Activated naive CD4-positive, alpha-beta T cell (primary cell): ENCODE measurements at places on chromosomes 11 and 22.
A peak's percentile ranks its signal among the peaks of the same experiment; 100 is the strongest.

DNA sequence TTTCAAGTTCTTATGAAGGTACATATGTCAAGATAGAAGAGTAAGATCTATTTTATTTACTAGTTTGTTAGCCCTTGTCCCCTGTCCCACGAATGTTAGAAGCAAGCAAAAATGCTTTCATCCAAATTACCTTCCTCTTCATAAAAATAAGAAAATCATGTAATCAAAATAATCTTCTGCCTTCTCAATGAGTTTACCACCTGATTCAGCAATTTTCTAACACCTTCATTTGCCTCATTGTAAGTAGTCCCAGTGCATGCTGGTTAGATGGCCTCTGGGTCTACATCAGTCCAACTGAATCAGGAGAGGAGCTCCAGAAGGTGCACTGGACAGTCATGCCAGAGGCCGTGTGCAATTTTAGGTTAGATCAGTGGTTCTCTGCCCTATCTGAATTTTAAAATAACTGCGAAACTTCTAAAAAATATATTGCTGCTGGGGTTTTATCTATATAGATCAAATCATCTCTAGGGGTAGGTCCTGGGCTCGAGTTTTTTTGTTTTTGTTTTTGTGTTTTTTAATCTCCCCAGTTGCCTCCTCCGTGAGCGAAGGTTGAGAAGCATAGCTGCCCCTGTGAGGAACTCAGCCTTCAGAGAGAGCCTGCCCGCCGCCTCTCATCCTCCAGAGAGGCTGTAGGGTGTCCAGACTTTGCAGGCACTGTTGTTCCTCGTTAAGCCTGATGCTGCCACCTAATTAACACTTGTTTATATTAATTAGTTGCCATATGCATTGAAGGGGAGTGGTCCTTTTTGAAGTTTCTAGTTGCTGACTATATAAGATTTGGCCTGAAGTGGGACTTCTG is 32.2 kb downstream of the C22orf31 start:
- no peak for DNase-seq

GRCh38 chr22:20624161-20624616 is 116.8 kb downstream of the MED15 start:
- DNase-seq: no peak

GRCh38 chr11:33500332-33500731 is 200.3 kb downstream of the C11orf91 start:
- DNase-seq: no peak

GRCh38 chr11:102240502-102240901 is 76.8 kb upstream of the BIRC3 start:
- DNase-seq: no peak

- DNase-seq: no peak
Observed at GRCh38 chr11:94024547-94024946, 3.4 kb downstream of the HEPHL1 start.

- no peak for DNase-seq
Observed at GRCh38 chr11:75616281-75616680, 52.6 kb downstream of the MAP6 start.

DNA sequence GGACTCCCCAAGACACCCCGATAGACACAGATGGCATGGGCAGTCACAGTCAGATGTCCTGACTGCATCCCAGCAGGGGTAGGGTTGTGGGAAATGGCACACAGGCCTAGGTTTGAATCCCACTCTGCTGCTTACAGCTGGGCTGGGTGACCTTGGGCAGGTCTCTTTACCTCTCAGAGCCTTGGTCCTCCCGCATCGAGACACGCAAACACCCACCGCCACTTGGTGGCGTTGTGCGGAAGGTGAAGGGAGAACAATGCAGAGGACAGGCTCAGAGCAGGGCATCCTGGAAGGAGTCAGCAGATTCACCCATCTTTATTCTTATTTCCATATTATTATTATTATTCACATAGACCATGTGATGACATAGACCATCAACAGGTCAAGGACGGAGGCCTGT is 140.5 kb downstream of the MIAT start:
- no peak for DNase-seq

DNA sequence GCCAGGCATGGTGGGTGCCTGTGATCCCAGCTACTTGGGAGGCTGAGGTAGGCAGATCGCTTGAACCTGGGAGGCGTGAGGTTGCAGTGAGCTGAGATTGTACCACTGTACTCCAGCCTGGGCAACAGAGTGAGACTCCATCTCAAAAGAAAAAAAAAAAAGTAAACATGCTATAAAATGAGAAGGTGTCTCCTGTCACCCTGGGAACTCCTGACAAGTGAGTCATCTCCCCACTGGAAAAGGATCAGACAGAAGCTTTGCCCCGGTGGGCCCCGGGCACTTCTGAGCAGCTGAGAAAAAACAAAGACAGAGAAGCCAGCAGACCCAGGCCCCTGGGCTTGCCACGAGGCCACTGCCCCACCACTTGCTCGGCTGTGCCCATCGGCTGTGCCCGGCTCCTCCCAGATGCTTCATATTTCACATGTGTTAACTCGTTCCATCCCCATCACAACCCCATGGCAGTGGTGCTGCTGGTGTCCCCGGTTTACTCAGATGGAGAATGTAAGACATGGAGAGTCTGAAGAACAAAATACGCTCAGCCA is 22.3 kb downstream of the TTLL1 start:
- no peak for DNase-seq

DNA sequence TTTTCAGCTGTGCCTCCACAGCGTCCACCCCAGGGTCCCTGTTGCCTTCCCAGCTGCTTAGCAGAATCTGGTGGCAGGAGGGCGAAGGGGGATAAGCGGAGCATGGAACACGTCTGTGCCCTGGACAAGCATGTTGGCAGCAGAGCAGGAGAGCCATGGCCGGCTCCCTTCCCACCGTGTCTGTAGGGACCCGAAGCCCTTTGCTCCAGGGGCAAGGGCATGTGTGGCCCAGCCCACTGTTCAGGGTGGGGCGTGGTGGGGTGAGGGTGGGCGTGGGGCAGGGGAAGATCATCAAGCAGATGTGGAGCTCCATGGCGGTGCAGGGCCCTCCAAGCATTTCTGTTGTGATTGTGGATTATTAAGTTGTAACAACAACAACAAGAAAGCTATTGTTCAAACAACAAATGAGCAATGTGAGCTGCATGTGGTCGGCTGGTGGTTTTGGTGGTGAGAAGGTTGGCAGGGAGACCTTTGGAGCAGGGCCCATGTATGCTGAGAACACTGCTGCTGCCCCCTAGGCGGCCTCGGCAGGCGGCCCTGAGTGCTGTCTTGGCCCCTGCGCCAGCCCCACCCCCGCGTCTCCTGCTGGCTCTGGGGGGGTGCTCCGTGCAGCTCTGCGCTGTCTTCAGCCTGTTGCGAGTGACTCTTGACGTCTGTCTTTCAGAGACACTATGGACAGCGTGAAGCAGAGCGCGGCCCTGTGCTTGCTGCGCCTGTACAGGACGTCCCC is 50.9 kb downstream of the AP2A2 start:
- no peak for DNase-seq

- DNase-seq: peak; percentile 75
Observed at GRCh38 chr11:66438504-66439466, at the start of gene MRPL11. TSS of gene MRPL11 (minus strand) at chr11:66438848. CDS start at chr11:66438754, 94 bp downstream.

- no peak for DNase-seq
Observed at GRCh38 chr22:49967706-49968208, 7.2 kb downstream of the PIM3 start.

DNA sequence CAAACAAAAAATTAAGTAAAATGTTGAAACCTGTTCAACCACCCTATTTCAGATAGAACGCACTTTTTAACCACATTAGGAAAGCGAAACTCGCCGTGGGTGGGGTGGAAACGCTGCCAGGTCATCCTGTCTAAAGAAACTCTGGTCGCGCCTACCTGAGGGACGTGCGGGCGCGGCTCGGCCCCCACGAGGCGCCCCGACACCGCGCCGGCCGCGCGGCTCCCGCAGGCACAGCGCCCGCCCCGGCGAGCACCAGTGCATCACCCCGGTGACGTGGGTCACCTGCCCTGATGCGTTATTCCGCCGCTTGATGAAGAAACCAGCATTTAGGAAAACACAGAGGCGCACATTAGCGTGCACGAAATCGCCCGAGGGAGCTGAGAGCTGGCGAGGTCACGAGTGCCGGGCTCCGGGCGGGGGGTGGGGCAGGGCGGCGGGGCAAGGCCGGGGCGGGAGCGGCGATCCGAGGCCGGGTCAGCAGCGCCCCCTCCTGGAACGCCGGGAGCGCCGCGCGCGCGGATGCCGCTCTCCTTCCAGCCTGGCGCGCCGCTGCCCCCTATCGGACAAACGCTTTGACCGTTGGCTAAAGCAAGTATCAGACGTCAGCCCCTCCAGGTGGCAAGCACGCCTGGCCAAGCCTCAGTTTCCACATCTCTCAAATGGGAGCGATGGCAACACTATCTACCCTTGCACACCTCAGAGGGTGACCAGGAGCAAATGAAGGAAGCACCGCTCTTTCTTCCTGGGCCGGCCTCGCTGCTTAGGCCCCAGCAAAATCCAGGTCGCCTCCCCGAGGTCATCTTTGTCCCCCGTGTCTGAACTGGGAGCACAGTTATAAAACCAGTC is 15.7 kb upstream of the SNX32 start:
- DNase-seq: peak; percentile 96

- DNase-seq: no peak
Observed at GRCh38 chr11:59815754-59816153, 5.2 kb upstream of the MRPL16 start.

DNA sequence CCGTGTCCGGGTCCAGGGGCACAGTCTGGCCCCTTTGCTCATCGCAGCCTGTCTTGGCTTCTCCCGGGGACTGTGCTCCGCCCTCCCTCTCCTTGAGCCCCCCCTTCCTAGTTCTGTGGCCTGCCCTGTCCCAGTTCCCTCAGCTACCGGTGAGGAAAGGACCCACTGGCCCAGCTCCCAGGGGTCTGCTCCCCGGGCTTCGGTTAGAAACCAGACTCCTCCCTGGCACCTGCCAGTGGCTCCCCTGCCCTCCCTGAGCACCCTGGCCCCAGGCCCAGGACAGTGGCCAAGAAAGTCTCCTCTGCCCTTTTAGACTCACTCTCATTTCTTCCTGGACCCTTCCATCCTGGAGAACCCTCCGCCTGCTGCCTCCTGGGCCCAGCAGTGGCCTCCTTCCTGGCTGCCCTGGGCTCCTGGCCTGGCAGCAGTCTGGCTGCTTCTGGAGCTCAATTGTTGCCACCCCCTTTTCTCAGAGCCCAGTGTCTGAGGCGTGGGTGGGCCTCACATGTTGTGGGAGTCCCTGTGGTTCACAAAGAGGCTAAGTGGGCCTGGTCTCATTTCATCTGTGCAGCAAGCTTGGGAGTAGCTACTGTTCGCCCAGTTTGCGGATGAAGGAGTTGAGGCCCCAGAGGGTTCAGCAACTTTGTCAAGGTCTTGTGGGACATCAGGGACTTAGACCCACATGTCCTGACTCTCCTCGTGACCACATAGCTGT is 12.6 kb downstream of the PRDM11 start:
- no peak for DNase-seq

DNA sequence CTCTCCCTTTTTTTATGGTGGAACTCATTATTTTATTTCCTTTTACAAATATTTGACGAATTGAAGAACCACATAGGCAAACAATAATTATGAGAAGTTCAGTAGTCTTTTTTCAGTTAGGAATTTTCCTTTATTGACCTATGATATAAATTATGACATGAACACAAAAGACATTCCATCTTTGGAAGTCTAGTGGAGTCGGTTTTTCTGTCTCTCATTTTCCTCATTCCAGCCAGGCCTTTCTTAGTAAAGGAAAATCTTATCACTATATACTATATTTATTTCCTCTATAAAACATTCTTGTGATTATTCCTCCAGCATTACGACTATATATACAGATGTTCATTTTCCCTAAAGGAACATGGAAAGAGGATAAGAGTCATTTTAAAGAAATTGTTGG is 1046.1 kb downstream of the DLG2 start:
- no peak for DNase-seq

GRCh38 chr11:44709281-44709562 is 17.5 kb upstream of the TSPAN18 start:
- no peak for DNase-seq

- DNase-seq: no peak
Observed at GRCh38 chr11:126999366-126999765, 1.2 kb downstream of the KIRREL3 start.

DNA sequence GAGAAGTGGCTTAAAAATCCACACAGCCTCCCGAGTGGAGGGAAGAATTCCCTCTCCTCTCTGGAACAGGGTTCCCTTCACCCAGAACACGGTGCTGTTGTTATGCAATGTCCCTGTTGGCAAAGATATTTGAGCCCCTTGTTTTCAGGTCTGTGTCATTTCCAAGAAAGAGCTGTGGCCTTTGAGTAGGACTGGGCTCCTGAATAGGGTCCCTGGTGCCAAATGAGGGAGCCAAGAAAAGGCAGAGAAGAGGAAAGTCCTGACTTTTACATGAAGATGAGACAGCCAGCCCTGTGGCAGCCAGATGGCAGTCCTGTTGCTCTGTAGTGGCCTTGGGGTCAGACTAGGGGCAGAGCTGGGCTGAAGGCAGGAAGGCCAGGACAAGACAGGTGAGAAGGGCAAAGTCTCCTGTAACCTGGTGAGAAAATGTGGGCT is 51.2 kb upstream of the ELF5 start:
- no peak for DNase-seq

DNA sequence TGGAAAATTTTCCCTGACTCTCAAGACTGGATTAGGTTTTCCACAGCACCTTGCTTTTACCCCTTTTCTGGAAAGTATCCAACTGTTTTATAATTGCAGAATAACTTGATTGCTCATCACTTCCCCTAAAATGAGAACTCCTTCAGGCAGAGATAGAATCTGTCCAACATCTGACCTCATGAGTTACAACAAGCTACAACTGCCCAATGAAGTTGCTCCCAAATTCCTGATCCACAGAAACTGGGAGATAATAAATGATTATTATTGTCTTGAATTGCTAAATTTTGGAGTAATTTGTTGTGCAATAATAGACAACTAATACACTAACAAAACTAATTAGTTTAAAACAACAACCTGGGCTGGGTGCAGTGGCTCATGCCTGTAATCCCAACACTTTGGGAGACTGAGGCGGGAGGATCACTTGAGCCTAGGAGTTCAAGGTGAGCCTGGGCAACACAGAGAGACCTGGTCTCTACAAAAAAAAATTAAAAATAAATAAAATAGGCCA is 10.0 kb upstream of the CCDC83 start:
- DNase-seq: no peak

- no peak for DNase-seq
Observed at GRCh38 chr11:44595964-44596381, 30.5 kb downstream of the CD82 start.

DNA sequence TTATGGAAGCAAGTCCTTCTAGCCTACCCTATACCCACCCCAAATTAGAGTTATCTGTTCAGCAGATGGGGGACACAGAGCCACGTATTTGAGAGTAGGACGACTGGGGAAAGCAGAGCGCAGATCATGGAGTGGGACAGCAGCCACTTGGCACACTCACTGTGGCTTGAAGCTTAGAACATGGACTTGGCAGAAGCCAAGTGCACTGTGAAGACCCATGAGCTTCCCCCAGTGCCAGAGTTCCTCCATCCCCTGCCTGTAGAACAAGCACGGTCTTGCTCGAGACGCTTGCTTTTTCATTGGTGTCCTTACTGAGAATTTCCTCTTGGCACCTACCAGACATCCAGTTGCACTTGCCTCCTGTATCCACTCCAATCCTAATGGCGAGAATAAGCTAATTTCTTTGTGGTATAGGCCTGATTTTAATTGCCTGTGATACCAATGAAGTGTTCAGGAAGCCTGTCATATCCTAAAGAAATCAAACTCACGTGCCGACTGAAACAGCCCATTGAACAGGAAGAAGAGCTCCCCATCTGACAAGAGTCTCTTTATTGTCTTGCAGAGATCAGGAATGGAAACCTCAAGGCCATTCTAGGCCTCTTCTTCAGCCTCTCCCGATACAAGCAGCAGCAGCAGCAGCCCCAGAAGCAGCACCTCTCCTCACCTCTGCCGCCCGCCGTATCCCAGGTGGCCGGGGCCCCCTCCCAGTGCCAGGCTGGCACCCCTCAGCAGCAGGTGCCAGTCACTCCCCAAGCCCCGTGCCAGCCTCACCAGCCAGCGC is 166.9 kb downstream of the NAV2 start:
- DNase-seq: no peak

GRCh38 chr11:68446046-68446725 is 14.4 kb upstream of the PPP6R3 start:
- no peak for DNase-seq
